CD4-positive, CD25-positive, alpha-beta regulatory T cell (primary cell): ENCODE measurements at places on chromosomes 1 and 21. TPM values are rescaled to one million over a fixed set of nuclear protein-coding genes. Genes with fewer than 3 reads are reported as not detected.

DNA sequence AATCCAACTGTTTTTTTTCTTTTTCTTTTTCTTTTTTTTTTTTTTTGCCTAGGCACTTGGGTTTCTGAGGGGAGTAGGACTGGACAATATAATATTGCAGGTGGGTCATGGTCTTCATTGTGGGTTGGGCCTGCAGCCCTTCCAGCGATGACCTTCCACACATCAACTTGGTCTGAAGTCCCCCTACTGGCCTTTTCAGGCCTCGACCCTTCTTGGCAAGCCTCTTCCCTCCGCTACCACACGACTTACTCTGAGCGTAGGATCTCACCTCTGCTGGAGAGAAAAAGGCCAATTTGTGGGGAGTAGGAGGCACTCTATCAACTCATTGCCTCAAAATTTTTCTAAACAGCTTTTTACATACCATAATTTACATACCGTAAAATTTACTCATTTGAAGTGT is 51.1 kb upstream of the GRIK3 start:
- no peak for DNase-seq
- H3K27ac ChIP-seq: no peak overlapping the region
- peaks cover 4% of the 10 kb centered on the region for H3K27me3 ChIP-seq

DNA sequence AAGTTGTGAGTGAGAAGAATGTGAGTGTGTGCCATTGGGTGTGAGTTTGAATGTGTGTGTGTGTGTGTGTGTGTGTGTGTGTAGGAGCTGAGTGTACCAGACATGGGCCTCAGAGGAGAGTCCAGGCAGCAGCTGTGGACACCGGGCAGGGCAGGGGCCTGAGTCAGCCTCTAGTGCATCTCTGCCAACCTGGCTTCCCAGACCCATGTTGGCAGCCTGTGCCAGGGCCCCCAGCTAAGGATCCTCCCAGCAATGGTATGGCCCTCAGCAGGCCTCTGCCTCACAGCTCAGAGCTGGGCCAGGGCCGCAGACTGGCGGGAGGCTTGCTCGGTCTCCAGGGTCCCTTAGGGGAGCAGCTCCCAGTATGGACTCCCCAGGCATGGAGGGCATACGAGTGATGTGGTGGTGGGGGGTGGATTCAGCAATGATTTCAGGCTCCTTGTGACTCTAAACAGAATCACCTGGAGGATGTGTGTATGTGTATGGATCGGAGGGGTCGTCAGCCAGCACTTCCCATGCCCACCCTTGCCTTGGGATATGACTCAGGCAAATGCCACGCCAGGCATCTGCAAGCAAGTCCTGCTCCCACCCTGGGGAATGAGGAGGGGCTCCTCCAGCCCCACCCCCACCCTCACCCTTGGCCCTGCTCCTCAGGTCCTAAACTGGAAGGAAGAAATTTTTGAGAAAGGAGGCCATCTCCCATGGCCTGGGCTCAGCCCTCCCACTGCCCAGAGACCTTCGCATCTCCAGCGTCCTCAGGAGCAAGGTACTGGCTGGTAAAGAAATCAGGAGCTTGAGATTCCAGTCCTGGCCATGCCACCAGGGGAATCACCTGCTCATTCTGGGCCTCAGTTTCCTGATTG is 1.8 kb upstream of the FOXO6 start:
- no peak overlapping the region for H3K4me3 ChIP-seq
- H3K36me3 ChIP-seq: no peaks in the 10 kb centered on the region
- no peak for DNase-seq
- no peak overlapping the region for H3K27ac ChIP-seq

- H3K4me3 ChIP-seq: no peak overlapping the region
- no peaks in the 10 kb centered on the region for H3K36me3 ChIP-seq
- DNase-seq: no peak
- no peaks in the 10 kb centered on the region for H3K27me3 ChIP-seq
- no peak overlapping the region for H3K27ac ChIP-seq
- H3K4me1 ChIP-seq: no peaks in the 10 kb centered on the region
Measured at GRCh38 chr1:62208087-62208486, 13.4 kb downstream of the L1TD1 start.

GRCh38 chr1:187294421-187295201 is 465.9 kb downstream of the PLA2G4A start:
- no peaks in the 10 kb centered on the region for H3K27me3 ChIP-seq
- no peaks in the 10 kb centered on the region for H3K36me3 ChIP-seq
- no peak for DNase-seq
- H3K4me3 ChIP-seq: no peak overlapping the region
- H3K4me1 ChIP-seq: no peaks in the 10 kb centered on the region
- no peak overlapping the region for H3K27ac ChIP-seq

- DNase-seq: no peak
- no peak overlapping the region for H3K4me3 ChIP-seq
- H3K4me1 ChIP-seq: no peaks in the 10 kb centered on the region
- H3K36me3 ChIP-seq: no peaks in the 10 kb centered on the region
Measured at GRCh38 chr1:169933984-169934725, 40.5 kb upstream of the SCYL3 start.

GRCh38 chr1:66207484-66207883 is 326.5 kb upstream of the SGIP1 start:
- no peaks in the 10 kb centered on the region for H3K27me3 ChIP-seq
- no peak for DNase-seq
- no peaks in the 10 kb centered on the region for H3K36me3 ChIP-seq
- H3K27ac ChIP-seq: no peak overlapping the region
- no peak overlapping the region for H3K4me3 ChIP-seq

DNA sequence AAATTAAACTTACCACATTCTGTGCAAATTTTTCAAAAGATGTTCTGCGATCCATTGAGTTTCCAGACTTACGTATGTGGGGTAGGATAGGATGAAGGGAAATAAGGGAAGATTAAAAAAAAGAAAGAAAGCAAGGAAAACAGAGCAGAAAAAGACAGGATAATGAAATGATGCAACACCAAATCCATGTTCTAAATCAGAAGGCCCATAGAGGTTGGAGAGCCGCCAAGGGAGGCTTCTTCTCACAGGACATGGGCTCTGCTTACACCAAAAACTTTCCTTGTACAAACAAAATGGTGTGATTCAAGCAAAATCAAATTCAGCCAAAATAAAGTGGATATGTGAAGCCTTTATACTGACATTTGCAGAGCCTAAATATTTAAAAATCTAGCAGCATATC is 189.5 kb upstream of the GREM2 start:
- H3K4me3 ChIP-seq: no peak overlapping the region
- H3K36me3 ChIP-seq: no peaks in the 10 kb centered on the region
- DNase-seq: no peak
- no peaks in the 10 kb centered on the region for H3K27me3 ChIP-seq
- no peak overlapping the region for H3K27ac ChIP-seq

- H3K27ac ChIP-seq: no peak overlapping the region
- no peak overlapping the region for H3K4me3 ChIP-seq
- H3K27me3 ChIP-seq: peaks cover 7% of the 10 kb centered on the region
- H3K4me1 ChIP-seq: no peaks in the 10 kb centered on the region
- H3K36me3 ChIP-seq: no peaks in the 10 kb centered on the region
Measured at GRCh38 chr1:20373764-20374163, 83.1 kb downstream of the VWA5B1 start.

- no peaks in the 10 kb centered on the region for H3K27me3 ChIP-seq
- no peaks in the 10 kb centered on the region for H3K36me3 ChIP-seq
- no peaks in the 10 kb centered on the region for H3K4me1 ChIP-seq
- no peak for DNase-seq
Measured at GRCh38 chr21:30444204-30444603, 4.1 kb downstream of the KRTAP15-1 start.

- no peak overlapping the region for H3K27ac ChIP-seq
- no peak overlapping the region for H3K4me3 ChIP-seq
- DNase-seq: no peak
- H3K4me1 ChIP-seq: no peaks in the 10 kb centered on the region
Measured at GRCh38 chr1:33519240-33519884, 46.9 kb downstream of the ZSCAN20 start.

DNA sequence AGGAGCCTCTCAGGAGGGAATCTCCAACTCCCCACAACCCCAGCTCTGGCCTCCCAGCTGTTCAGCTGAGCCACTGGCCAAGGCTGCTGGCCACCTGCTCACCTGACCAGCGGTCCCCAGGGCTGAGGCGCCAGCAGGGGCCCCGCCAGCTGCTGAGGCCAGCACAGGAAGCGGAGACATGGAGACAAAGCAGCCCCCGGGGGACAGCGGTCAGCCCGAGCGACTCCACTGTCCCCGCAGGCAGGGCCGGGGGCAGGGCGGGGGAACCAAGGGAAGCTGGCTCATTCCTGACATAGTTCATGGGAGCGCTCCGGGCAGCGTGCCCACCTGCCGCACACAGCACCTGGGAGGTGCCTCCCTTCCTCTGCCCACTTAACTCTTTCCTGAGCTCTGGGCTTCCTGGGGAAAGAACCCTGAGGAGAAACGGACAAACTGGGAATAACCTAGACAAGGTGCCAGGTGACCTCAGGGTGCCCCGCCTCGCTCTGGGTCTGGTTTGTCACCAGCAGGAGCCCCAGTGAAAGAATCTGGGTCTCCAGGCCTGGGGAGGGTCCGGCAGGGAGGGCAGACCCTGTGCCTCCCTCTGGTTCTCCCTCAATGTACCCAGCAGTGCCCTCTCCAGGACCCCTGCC is 10.7 kb downstream of the EPHA2 start:
- DNase-seq: no peak
- no peak overlapping the region for H3K27ac ChIP-seq
- H3K4me3 ChIP-seq: no peak overlapping the region
- H3K4me1 ChIP-seq: no peaks in the 10 kb centered on the region

- DNase-seq: no peak
- H3K27me3 ChIP-seq: peaks cover 7% of the 10 kb centered on the region
- H3K27ac ChIP-seq: no peak overlapping the region
- H3K36me3 ChIP-seq: no peaks in the 10 kb centered on the region
Measured at GRCh38 chr1:115314765-115315164, 23.3 kb downstream of the NGF start.

Gene NGF
- not detected for total RNA-seq

Gene RAB7B
- not detected for total RNA-seq

Gene FMO2
- total RNA-seq: not detected

Gene SPATA1
- 2.4 TPM for total RNA-seq

Gene THEM5
- not detected for total RNA-seq
